ENCODE measurements at places on chromosomes 3 and 15.

DNA sequence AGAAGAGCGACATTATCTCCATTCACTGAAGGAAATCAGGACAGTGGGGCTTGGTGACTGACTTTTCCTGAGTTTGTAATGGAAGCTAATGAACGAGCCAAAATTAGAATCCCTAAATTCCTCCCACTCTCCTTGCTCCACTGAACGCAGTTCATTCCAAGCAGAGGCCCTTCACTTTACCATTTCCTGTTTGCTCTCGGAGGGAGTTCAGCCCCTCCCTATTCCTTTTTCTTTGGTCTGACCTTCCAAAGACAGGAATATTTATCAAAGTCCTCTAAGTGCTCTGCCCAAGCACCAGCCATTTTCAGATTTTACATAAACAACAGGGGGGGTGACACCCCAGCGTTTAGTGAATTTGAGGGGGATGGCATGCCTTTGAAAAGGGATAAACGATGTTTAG is 24.0 kb upstream of the PTPRG start:
- DNase-seq, result peak; percentile 39

DNA sequence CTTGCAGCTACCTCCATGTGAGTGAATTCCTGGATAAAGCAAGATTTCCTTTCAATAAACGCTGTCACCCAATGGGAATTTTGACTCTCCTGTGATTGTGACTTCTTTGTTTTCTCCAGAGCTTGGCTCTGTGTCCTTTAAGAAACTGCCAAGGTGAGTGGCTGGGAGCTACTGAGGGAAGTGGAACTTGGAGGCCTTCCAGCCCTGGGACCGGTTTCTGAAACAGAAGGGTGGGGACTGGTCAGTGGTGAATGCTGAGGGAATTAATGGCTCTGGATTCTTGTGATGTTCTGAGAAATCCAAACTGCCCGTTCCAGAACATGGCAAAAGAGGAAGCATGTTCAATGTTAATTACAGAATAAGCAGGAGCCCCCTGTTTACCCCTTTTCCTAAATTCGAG is 41.1 kb upstream of the MYZAP start:
- no peak for DNase-seq

- no peak for DNase-seq
Measured at GRCh38 chr15:80093854-80094418, 34.5 kb downstream of the ZFAND6 start.

- no peak for DNase-seq
Measured at GRCh38 chr15:91857772-91858171, 4.3 kb downstream of the SLCO3A1 start.

DNA sequence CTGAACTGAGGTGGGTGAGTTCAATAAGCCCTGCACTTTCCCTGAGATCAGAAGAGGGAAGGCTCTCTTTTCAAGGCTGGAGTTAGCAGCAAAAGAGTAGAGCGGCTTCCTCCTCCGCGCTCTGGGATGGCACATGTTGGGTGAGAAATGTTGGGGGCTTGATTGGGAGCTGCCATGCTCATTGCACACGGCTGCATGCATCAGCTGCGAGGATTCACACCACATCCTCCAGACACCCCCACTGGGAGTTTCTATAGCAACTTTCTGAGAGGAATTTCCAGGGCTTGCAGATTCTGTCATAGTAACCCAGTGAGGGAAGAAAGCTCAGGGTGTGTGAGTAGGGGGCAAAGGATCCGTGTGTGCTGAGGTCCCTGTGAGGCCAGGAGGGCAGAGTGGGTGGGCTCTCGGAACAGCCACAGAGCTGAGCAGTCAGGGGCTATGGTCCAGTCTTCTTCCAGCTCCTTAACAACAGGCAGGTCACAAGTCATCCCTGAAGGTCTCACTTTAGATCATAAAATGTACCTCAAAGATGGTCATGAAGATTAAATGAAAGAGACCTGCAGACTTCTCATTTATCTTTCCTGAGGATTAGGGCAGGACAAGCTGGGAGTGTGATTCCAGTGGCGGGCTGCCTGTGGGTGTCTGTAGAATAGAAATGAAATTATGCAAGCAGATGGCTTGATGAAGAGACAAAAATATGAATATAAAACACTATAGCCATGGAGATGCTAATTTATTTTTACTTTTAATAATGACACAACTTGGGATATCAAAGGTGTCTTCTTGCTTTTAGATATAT is 75.7 kb upstream of the CHRNA7 start:
- DNase-seq, result no peak

DNA sequence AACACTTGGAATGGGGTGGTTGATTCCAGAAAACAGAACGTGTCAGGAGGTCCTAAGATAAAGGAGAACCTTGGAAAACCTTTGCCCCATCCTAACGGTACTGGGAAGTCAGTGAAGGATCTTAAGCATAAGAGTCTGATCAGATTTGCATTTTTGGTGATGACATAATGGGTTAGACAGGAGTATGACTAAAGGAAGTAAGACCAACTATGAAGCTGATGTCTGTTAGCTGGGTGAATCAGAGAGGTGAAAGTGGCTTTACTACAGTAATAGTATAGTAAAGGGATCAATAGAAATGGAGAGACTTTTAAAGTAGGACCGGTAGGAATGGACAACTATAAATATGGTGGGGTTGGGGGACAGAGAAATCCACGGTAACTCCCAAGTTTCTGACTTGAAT is 12.6 kb downstream of the GTF2A2 start:
- no peak for DNase-seq

DNA sequence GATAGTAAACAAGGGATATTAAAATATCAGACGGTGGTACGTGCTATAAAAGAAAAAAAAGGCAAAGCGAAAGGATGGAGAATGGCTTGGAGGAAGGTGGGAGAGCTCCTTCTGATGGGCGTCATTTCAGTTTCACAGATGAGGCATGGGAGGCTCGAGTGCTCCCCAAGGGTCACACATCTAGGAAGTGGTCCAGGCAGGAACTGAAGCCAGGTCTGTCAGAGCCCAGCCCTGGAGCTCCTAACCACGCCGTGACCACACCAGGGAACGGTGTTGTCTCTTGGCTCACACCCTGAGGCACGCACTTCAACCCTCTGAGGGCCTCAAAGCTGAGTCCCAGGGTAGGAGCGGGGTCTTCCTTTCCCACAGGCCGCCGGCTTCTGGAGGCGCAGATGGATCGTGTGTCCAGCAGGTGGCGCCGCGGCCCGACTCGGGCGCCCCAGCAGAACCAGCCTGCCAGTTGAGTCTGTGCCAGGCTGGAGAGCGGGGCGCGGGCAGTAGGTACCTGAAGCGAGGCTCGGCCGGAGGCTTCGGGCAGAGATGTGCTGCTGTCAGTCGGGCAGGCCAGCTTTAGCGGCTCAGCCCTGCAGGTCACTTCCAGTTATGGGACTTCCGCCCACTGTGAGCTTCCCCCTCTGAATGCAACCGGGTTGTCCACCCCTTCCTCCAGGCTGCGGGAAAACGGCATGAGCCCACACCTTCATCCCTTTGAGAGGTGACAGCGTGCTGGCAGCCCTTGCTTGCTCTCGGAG is 68.1 kb downstream of the SLC6A1 start:
- DNase-seq, result peak; percentile 64

- DNase-seq, result no peak
Measured at GRCh38 chr3:112085735-112086075, 484 bp upstream of the C3orf52 start.

DNA sequence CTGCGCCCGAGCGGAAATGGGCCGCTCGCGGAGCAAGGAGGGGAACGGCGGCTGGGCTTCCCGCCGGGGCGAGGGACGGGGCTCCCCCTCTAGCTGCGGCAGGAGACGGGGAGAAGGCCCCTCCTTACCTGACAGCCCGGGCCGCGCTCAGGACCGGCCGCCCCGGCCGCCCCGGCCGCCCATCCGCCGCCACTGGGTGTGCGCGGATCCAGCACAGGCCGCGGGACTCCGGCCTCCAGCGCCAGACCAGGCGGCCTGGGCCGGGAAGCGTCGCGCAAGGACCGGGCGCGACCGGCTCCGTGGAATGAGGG is 296 bp downstream of the TPRA1 start:
- DNase-seq, result no peak

GRCh38 chr3:163476179-163476578 is 1602.1 kb downstream of the SI start:
- no peak for DNase-seq

DNA sequence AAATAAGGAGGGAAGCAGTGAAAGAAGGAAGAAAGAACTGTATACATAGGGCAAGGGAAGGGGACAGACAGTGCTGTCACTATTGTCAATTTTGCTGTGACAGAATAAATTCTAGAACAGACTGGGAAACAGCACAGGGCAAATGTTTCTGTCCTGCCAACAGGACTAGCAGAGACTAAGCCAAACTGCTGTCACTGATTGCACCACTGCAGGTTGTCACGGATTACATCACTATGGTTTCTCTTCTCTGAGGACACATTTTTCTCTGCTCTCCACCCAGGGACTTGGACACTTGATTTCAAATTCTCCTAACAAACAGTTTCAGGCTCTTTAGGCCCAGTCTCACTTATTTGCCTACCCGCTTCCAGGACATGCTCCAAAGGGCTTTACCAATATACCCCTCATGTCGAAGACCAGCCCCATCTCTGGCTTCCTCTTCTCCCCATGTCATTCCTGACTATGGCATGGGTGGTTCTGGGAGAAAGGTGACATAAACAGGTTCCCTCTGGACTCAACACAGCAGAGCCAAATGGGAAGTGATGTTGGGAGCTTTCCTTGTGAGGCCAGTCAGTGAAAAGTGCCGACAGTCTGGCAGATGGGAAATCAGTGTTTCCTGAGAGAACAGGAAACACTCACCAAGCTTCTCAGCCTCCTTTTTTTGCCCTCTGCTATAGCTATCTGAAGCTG is 70.2 kb upstream of the ST3GAL6 start:
- no peak for DNase-seq

DNA sequence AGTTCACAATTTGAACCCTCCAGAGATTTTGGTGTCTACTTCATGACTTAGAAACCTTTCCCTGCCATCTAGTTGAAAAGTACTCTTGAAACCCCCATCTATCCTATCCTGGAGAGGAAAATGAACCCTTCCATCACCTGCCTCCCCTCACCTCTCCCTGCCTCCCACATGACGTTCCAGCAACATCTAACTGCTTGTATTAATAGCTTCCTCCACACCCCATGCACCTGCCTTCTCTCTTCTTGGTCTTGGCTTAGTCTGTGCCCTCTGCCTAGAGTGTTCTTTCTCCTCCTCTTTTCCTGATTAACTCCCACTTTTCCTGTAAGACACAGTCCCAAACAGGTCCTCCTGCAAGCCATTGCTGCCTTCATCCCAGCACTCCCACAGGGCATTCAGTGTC is 107.8 kb downstream of the LIPC start:
- no peak for DNase-seq

DNA sequence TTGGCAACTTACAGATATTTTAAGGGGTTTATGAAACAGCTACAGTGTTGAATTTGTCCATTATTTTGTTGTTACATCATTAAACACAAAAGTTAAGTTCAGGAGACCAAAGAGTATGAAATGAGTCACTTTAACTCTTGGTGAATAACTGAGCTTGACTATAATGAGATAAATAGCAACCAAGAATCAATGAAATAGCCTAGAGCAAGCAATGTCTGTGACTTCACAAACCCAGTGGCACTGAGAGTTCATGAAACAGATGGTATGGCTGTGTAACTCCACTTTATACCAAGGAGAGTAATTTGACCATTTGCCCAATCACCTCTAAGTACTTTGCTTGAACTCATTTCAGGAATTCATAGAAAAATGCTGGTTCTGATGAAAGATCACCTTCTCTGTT is 169.6 kb upstream of the GADL1 start:
- no peak for DNase-seq

- DNase-seq, result no peak
Measured at GRCh38 chr15:100186366-100186765, 155.4 kb downstream of the ADAMTS17 start.

GRCh38 chr3:27993051-27993450 is 248.4 kb upstream of the CMC1 start:
- DNase-seq, result no peak

DNA sequence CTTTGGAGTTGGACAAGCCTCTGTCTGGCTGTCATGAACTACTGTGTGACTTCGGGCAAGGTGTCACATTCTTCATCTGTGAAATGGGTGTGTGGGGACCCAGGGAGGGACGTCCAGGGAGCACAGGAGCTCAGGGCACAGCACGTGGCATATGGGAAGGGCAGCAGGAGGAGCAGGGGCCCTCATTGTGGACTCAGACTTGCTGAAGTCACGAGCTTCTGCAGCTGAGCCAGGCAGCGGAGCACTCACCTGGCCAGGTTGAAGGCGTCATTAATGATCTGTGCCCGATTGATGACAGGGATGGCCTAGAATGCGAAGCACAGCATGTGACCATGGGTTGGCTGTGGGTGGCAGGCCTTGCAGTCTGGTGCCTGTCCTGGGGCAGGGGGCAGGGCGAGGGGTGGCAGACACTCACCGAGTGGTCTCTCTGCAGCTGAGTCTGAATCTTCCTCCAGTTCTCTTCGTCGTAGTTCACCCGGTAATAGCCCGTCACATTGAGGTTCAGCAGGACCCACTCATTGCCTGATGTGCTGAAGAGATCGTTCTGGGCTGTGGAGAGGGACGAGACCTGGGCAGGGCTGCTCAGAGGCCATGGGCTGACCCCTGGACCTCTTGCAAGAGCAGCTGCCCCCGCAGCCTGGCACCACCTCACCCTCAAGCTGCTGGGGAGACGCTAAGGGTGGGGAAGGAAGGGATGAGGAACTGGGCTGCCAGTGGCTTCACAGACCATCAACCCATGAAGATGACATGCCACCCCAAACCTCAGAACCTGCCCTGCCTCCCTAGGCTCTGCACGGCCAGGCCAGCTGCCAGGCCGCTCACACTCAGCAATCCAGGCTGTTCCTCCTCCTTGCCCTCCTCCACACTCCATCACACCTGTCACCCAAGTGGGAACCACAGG is 15.4 kb downstream of the ANPEP start:
- DNase-seq, result no peak

- DNase-seq, result no peak
Measured at GRCh38 chr15:80816936-80817335, 37.8 kb downstream of the CEMIP start.

- no peak for DNase-seq
Measured at GRCh38 chr15:78448441-78449219, 10.6 kb downstream of the IREB2 start.

- DNase-seq, result no peak
Measured at GRCh38 chr15:35888815-35889214, 342.9 kb upstream of the DPH6 start.

GRCh38 chr3:144403040-144403457 is 431.4 kb downstream of the DIPK2A start:
- DNase-seq, result no peak

DNA sequence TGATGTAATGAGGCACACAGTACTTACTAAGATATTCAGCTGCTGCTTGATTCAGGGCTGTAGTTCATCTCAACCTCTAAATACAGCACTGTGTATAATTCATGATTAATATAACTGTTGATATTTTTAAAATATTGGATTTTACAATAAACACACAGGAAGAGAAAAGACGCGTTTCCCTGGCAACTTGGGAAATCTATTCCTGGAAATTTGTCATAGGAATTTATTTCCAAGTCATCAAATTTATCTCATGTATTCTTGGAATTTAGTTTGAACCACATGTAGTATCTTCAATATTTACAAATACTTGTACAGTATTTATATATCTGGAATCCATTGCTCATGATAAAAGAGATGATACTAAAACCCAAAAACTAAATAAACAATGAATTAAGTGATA is 30.6 kb downstream of the EPHA3 start:
- DNase-seq, result no peak

GRCh38 chr3:73661265-73661664 is 36.5 kb upstream of the PDZRN3 start:
- no peak for DNase-seq

GRCh38 chr3:156606729-156607128 is 51.8 kb upstream of the SSR3 start:
- DNase-seq, result no peak
